ENCODE measurements at places on chromosomes 3 and 15.

GRCh38 chr3:14318646-14319045 is 83.8 kb upstream of the SLC6A6 start:
- DNase-seq = no peak

GRCh38 chr3:71127052-71127831 is 456.3 kb downstream of the FOXP1 start:
- DNase-seq = no peak

- DNase-seq = no peak
Observed at GRCh38 chr3:127065561-127066290, 82.8 kb downstream of the PLXNA1 start.

- no peak for DNase-seq
Observed at GRCh38 chr3:43379343-43379742, 93.0 kb downstream of the SNRK start.

DNA sequence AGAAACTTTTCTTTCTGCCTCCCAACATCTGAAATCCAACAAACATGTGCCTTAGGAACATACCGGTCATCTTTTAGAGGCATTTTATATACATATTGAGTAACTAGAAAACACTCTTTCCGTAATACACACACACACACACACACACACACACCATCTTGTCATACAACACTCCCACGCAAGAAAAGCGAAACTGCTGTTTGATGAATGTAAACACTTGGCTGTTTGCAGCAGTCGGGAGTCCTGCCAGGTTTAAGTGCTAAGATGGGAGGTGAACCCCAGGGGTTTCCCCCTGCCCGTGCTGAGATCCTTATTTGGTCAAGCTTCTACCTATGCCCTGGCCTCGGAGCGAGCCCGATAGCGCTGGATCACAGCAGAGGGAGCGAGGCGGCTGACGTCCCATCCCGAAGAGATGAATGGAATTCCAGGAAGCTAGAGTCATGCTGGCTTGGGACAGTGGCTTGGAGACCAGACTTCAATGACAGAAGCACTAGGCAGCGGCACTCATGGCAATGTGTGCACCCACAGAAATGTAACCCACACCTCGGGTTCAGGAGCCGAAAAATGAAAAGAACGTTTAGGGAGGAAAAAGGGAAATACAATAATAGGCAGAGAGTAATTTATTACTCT is 1.3 kb upstream of the THBS1 start:
- DNase-seq = peak; percentile 74

DNA sequence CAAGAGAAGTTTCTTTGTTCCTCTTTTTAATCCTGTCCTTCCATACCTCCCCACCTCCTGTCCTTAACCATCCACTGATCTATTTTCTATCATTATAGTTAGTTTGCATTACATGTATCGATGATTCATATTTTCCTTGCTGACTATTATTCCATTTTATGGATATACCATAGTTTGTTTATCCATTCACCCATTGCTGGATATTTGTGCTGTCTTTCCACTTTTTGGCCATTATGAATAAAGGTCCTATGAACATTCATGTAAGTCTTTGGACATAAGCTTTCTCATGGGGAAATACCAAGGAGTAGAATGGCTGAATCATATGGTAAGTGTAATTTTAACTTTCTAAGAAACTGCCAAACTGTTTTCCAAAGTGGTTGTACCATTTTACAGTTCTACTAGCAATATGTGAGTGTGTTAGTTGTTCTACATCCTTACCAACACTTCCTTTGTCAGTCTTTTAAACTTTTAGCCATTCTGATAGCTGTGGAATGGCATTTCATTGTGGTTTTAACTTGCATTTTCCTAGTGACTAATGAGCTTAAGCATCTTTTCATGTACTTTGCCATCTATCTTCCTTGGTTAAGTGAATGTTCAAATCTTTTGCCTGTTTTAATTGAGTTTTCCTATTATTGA is 11.7 kb downstream of the ATP6V1A start:
- no peak for DNase-seq

Data from T47D (cell line).